ENCODE measurements at places on chromosomes 4 and X.

GRCh38 chr4:78162342-78162741 lies 105.2 kb downstream of the FRAS1 start:
- DNase-seq, result no peak

- no peak for DNase-seq
Measured at GRCh38 chr4:157012781-157013180, 41.2 kb upstream of the PDGFC start.

GRCh38 chr4:92825791-92826190 lies 522.0 kb downstream of the GRID2 start:
- DNase-seq, result no peak

DNA sequence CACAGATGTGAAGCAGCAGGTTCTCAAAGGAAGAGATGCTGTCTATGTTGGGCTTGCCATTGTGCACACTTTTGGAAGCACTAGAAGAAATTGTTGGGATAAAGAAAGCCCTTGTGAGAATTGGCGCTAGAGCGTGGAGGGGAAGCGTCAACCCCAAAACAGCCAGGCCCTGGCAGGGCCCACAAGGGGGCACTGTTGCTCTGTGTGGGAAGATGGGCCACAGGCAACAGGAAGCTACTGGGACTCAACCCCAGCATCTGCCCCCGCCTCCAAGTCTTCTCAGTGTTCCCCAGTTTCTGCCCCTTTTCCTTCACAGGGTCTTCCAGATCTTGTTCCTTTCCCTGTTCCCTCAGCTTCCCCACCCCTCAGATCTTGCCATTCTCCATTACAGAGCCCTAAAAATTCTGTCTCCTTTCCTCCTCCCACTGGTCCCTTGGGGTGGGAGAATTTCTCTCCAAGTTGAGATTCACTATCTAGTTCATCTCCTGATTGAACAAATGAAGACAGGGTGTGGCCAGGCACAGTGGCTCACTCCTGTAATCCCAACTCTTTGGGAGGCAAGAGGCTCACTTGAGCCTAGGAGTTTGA lies 85.5 kb downstream of the STARD8 start:
- no peak for DNase-seq

DNA sequence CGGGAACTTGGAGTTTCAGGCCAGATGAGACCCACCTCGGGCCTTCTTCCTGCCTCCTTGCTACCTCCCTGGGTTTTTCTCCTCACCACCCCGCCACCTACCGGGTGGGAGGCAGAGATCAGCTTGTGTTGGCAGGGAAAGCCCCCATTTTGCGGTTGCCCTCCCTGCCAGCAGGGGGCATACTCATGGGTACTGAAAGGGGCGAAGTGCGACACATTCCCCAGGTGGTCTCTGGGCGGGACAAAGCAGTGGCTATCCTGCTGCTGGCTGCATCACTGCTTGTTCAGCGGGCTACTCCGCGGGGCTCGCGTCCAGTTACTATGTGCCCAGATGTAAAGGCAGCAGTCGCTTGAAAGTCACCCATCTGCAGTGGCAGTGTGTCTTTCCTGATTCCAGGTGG lies 330.3 kb downstream of the PDHA2 start:
- DNase-seq, result no peak

GRCh38 chr4:175066923-175067627 lies 148.9 kb downstream of the ADAM29 start:
- no peak for DNase-seq

DNA sequence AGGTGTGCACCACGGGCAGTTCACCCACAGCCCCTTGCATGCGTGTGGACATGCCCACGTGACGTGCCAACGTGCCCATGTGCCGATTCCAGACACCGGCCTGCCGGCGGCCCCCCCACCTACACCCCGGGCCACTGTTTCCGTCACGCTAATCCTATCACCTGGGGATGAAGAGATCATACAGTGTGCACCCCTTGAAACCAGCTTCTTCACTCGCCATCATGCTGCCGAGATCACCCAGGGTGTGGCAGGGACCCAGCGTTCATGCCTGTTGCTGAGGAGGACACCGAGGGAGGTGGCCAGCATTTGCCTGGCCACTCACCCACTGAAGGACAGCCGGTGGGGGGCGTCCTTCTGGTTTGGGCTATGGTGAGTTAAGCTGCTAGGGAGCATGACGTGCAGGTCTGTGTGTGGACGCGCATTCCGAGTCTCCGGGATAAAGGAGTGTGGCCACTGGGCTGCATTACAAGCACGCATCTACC lies 14.1 kb downstream of the CTBP1 start:
- DNase-seq, result no peak

DNA sequence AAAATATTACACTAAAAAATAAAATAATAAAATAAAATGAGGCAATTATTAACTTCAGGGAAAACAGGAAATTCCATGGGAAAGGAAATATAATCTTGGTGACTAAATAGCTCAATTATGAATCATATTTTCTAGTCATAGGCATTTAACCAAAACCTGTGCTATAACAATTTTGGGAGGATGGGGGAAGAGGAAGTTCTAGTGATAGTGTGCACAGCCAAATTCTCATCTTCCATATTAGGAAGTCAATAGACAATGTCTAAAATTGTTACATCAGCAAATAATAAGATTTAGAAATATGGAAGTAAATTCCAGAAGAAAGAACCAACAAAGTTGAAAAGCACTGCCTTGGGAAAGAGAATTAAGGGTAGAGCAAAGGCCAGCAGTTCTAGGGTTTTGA lies 2.8 kb downstream of the AWAT2 start:
- no peak for DNase-seq

- DNase-seq, result no peak
Measured at GRCh38 chr4:17370818-17371217, 141.1 kb downstream of the QDPR start.

DNA sequence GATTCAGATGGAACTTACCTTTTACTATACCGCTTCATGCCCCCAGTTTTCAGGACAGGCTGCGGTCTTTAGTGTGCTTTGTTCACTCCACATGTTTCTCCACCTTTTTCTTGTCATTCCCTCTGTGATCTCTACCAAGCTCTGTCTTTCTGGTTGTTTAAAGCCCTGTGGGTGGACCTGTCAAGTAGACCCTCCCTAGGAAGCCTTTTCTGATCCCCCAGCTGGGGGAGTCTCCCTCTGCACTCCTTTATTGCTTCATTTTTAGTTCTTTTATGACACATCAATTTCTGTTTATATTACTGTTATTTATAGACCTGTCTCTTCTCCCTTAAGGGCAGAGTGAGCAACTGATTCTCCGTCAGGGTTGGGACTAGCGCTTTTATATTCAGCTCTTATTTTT lies 150.2 kb downstream of the C4orf33 start:
- no peak for DNase-seq

DNA sequence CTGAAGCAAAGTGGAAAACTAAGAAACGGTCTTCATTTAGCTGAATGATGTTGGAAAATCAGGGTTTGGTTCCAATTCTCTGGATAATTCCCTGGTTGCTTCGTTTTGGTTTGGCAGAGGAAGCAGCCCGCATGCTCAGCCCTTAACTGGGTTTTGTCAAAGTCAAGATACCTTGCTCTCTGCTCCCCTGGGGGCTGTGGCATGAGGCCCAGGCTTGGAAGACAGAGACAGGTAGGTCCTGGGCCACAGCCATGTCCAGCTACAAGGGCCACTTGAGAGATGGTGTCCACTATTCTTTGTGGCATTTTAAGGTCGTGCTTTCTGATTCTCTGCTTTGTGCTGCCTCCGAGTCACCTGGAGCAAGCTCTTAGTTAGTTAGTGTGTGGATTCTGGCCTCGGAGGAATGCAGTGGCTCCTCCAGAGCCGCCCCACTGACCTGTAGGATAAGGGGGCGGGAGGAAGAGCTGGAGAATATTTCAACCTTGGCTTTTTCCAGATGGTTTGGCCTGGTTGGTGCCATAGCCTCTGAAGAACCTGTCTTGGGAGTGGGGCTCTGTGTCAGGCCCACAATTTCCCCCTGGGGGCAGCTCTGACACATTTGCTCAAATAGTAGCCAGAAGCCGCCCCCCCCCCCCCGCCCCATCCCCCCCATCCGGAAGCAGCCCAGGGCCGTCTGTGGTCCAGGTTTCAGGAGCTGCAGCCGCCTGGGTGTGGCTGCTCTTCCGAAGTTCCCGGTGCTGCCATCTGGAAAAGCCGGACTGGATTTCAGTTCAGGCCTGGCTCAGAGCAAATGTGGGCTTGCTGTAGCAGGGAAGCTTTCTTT lies 147.1 kb downstream of the NHS start:
- DNase-seq, result no peak

GRCh38 chrX:2707334-2707760 lies 16.3 kb downstream of the CD99 start:
- no peak for DNase-seq

DNA sequence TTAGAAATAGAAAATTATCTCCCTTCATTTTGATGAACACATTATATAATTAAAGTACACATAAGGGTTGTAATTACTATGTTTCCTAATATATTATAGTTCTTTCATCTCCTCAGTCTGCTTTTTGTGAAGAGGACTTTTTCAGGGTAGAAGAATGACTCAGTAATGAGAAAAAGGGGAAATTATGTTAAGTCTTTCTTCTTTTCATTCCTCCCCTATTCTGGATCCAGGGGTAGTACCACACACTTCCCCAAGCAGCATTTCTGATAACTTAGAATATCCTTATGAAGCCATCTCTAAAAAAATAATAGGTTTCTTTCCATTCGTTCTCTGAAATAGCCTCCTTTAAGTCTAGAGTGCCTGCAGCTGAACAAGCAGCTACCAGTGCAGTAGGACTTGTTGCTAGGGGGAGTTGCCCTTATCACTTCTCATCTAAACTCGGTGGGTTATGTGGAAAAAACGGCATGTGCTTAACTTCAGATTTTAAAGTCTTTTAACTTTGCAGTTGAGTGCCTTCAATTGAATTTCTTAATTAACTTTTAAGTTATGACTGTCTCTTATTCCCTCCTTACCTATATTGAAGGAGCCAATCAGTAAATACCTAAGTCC lies 184.8 kb downstream of the ARHGAP24 start:
- no peak for DNase-seq

- DNase-seq, result no peak
Measured at GRCh38 chr4:57157596-57158137, 47.5 kb upstream of the IGFBP7 start.

GRCh38 chrX:148290041-148290440 lies 210.4 kb upstream of the AFF2 start:
- DNase-seq, result no peak

DNA sequence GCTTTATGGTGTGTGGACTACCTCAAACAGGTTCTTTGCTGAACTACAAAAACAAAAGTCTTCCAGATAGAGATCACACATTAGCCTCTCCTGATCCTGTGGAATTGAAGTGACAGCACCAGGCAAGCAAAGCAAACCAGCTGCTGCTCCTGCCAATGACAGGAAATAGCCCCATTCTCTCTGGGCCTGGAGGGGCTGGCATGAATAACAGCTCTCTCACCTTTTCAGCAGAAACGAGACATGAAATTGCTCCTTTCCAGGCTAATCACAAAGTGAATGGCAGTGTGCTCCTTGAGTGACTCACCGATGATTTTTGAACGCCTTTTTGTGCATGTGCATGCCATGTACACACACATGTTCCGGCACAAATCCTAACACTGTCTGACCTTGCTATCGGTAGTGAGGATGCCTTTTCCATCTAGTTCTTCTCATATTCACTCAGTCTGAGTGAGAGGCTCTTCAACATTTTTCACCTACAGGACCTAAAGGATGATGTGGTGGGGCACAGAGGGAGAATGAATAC lies 24.4 kb downstream of the MFAP3L start:
- DNase-seq, result no peak

GRCh38 chr4:71857713-71858451 lies 74.0 kb upstream of the GC start:
- DNase-seq, result no peak

GRCh38 chrX:369563-370101 lies 17.1 kb downstream of the PPP2R3B start:
- DNase-seq, result no peak

All from DMS79 (cell line).